Panc1 (cell line): ENCODE measurements at places on chromosomes 12 and 14. TPM values are rescaled to one million over a fixed set of nuclear protein-coding genes. Genes with fewer than 3 reads are reported as not detected.
A peak's percentile ranks its signal among the peaks of the same experiment; 100 is the strongest.

Gene CIT
- total RNA-seq = 67.9 TPM

Gene RAPGEF3
- 5.8 TPM for total RNA-seq

Gene RGS6
- not detected for total RNA-seq

GRCh38 chr14:60211153-60211552, 37.9 kb upstream of the PPM1A start:
- no peaks in the 10 kb centered on the region for H3K27me3 ChIP-seq
- DNase-seq = no peak
- no peak overlapping the region for H3K27ac ChIP-seq
- no peaks in the 10 kb centered on the region for H3K36me3 ChIP-seq

- H3K4me3 ChIP-seq = no peak overlapping the region
- no peaks in the 10 kb centered on the region for H3K36me3 ChIP-seq
- H3K4me1 ChIP-seq = no peaks in the 10 kb centered on the region
- no peak overlapping the region for H3K27ac ChIP-seq
- DNase-seq = no peak
Observed at GRCh38 chr14:106681161-106681560, 1154.8 kb downstream of the TMEM121 start.

GRCh38 chr12:4828176-4828575, 81.5 kb upstream of the KCNA1 start:
- H3K4me1 ChIP-seq = no peaks in the 10 kb centered on the region
- peaks cover 10% of the 10 kb centered on the region for H3K27me3 ChIP-seq
- H3K27ac ChIP-seq = no peak overlapping the region
- H3K36me3 ChIP-seq = no peaks in the 10 kb centered on the region
- no peak overlapping the region for H3K4me3 ChIP-seq

- H3K4me3 ChIP-seq = no peak overlapping the region
- H3K27me3 ChIP-seq = no peaks in the 10 kb centered on the region
- H3K4me1 ChIP-seq = peaks cover 83% of the 10 kb centered on the region
Observed at GRCh38 chr12:124519746-124520145, 47.7 kb downstream of the NCOR2 start.

GRCh38 chr14:87615822-87616679, 376.9 kb downstream of the GALC start:
- no peaks in the 10 kb centered on the region for H3K27me3 ChIP-seq
- H3K36me3 ChIP-seq = no peaks in the 10 kb centered on the region
- H3K4me3 ChIP-seq = no peak overlapping the region
- no peaks in the 10 kb centered on the region for H3K4me1 ChIP-seq
- peak; percentile 25 for DNase-seq

DNA sequence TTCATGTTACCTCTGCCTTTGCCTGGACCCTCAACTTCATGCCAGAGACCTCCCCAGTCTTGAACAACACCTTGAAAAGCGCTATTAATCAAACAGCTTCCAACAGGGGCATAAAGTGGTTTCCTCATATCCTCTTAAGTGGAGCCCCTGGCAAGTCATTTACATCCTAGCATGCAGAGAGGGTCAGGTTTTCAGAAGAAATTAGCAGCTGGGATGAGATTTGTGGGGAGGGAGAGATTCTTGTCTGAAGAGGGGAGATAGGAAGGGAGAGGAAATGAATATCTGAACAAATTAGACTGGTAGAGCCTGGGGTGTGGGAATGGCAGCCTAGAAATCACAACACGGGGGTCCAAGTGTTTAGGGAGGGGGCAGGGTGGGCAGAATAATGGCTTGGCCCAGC, 45.6 kb downstream of the CALM1 start:
- H3K27me3 ChIP-seq = no peaks in the 10 kb centered on the region
- peaks cover 2% of the 10 kb centered on the region; the same call in 1 of the 2 replicates for H3K4me1 ChIP-seq
- no peaks in the 10 kb centered on the region for H3K36me3 ChIP-seq
- no peak for DNase-seq
- no peak overlapping the region for H3K4me3 ChIP-seq
- H3K27ac ChIP-seq = no peak overlapping the region
